ENCODE measurements at places on chromosomes 12 and 14.
A peak's percentile ranks its signal among the peaks of the same experiment; 100 is the strongest.

DNA sequence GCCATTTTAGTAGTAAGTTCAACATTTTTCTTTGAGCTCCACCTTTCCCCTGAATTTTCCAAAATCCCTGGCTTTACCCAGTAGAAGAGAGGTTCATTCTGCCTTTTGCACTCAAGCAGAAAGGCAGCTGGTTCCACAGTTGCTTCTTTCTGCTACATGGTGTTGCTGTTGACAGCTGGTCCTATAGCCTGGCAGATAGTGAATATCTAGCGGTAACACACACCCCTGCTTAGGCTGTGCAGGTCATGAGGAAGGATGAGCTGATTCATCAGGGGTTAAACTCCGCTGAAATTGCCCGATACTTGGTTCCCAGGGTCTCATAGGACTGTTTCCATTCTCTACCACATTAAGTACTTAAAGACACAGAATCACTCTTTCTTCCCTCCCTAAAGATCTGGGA, 62.4 kb downstream of the PUS7L start:
- no peak for DNase-seq

DNA sequence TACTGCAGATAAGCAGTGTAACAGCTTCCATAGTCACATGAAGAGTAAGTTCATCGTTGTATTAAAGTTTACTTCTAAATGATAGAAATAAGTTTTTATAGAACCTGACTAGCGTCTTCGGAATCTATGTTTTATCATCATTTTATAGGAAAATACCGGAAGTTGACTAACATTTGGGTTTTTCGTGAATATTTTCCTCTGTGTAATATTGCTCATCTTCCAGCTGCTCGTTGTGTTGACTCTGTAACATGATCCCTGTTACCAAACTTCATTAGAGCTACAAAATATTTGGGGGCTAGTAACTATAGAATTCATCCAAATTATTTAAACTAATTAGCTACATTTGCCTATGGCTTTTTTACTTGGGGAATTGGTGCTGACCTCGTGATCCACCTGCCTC, 37.2 kb downstream of the DDX51 start:
- no peak for DNase-seq

- no peak for DNase-seq
These were observed 9.7 kb downstream of the PNN start for GRCh38 chr14:39184628-39185255.

- peak; percentile 54 for DNase-seq
These were observed 14.6 kb upstream of the NUDT14 start for GRCh38 chr14:105195522-105196264.

DNA sequence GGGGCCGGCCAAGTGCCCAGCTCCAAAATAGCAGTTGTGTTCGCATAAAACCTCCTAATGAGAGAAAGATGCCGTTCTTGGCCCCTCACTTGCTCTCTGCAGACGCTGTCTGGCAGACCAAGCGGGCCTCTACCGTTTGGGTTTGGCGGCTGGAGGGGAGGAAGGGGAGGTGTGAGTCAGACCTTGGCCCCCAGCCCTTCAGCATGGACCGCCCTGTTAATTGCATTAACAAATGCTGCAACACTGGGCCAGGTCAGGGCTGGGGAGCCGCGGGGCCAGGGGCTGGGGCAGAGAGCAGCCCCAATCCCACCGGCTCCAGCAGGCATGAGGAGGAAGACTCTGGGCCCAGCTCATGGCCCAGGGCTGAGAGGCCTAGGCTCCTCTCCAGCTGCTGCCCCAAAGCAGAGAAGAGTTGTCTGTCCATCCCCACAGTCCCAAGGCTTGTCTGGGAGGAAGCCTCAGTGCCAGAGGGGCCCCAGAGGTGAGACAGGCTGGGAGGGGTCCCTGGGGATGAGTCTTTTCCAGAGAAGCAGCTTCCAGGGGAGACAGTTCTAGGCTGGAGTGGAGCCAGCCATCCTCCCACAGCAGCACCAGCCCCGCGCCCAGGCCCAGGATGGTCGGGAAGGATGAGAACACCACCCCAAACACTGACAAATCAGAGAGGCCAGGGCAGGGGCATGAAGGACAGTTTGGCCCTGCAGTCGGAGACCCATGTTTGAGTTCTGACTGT, 16.9 kb downstream of the LTBP2 start:
- no peak for DNase-seq

GRCh38 chr12:50220363-50220995, 53.3 kb upstream of the CERS5 start:
- DNase-seq, result no peak

DNA sequence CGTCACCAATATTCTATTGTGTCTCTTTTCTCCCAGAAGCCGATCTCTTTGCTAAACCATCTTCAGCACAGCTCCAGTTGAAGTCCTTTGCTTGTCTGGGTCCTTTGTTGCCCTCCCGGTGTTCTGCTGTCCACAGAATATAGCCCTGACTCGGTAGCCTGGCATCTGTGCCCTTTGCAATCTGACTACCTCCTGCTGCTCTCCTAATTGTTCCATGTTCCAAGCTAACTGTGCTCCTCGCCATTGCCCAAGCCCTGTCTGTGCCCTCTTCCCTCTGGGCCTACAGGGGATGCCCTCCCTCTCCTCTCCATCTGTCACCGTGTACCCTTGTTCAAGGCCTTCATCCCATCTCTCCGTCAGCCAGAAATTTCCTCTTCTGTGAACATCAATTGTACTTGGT, 306.3 kb downstream of the APAF1 start:
- DNase-seq, result no peak

- DNase-seq, result no peak
These were observed 241.3 kb downstream of the GRIN2B start for GRCh38 chr12:13740149-13740545.

DNA sequence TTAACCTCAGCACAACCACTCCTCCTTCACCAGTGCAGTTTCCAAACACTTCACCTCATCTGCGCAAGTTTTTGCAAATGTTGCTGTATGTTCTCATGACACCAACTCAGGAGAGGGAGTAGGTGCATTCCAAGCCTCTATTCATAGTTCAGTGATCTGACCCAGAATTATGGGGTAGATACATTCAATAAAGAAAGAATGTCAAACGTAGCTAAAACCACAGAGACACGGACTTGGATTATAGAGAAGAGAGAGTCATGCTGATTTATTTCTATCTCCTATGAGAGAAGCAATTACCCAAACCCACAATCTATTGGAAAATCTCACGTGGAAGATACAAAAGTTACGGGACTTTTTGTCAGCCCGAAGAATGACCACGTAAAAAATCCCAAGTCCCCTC, 1006.0 kb upstream of the TMEM132C start:
- DNase-seq, result no peak

DNA sequence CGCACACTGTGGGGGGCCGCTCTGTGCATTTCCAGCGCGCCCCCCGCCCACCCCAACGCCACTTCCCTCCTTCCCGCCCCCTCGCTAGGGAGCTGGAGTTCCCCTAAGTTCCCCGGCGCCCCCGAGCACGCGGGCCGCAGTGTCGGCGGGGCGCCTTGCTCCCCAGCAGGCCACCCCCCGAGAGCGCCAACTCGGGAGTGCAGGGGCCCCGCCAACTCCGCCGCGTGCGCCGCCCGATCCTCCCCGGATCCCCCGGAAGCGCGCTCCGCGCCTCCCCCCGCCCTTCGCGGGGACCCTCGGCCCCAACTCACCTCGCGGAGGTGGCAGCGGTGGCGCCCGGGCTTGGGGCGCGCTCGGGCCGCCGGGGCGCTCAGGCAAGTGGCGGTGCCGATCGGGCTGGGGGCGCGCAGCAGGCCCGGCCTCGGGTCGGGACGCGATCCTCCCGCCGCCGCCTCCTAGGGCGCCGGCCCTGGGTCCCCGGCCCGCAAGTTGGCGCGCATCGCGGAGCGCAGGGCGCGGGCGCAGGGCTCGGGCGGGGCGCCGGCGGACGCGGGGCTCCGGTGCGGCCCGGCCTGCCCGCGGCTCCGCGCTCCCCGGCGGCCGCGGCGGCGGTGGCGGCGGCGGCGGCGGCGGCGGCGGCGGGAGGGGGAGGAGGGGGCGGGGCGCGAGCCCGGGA, at the start of gene NCOR2:
TSS of gene NCOR2 (minus strand) at position 616 of the 676 bp plus-strand sequence. CDS start 72,361 bp downstream, outside the sequence.
- DNase-seq, result peak; percentile 49

- DNase-seq, result no peak
These were observed 48.4 kb downstream of the ETV6 start for GRCh38 chr12:11697670-11698387.

GRCh38 chr12:12776261-12776660, 9.2 kb upstream of the APOLD1 start:
- DNase-seq, result no peak

DNA sequence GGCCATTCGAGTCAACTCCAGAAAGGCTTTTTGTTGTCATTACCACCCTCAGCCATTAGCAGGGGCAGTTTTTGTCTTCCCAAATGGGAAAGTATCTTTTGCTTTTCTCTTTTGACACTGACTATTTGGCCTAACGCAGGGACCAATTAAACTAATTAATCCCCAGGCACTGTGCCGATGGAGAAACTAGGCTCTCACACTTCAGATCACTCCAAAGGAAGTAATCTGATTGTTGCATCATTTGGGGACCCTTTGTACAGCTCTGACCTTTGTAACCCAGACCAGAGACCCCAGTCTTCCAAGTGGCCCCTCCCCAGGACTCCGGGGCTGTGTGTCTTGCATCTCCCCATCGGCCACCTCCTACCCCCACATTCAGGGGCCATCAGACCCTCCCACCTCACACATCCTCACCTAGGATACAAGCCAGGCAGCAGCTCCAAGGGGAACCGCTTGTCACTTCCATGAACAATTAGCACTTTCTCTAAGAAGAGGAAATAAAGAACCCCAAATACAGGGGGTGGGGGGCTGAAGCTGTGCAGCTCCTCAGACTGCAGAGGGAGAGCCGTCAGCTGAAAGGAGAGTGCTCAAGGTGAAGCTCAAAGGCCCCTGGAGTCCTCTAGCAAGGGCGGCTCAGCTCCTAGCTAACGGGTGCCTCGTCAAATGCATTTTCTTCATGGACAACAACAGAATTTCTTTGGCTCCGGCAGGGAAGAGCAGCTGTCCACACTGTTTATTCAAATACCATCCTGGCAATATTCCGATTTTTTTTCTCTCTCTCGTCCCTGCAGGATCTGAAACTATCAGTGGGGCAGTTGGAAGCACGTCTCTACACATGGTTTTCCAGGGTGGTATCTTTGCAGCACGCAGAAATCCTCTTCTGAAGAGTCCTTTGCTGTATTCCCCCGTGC, 64.3 kb upstream of the DIO3 start:
- no peak for DNase-seq

DNA sequence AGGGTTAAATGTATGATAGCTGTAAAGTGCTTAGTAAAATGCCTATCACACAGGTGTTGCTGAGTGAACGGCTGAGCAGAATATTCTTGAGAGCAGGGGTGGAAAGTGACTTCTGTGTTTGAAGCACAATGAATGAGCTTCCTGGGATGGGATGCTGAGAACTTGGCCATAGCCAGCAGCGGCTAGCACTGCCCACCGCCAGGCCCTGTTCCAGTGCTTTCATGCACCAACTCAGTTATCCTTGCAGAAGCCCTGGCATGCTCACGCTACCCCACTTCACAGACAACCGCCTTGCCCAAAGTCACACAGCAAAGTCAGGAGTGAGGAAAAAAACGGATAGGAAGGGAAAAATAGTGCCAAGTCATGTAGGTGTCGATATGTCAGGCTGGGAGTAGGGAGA, 10.9 kb downstream of the DYNC1H1 start:
- DNase-seq, result no peak

DNA sequence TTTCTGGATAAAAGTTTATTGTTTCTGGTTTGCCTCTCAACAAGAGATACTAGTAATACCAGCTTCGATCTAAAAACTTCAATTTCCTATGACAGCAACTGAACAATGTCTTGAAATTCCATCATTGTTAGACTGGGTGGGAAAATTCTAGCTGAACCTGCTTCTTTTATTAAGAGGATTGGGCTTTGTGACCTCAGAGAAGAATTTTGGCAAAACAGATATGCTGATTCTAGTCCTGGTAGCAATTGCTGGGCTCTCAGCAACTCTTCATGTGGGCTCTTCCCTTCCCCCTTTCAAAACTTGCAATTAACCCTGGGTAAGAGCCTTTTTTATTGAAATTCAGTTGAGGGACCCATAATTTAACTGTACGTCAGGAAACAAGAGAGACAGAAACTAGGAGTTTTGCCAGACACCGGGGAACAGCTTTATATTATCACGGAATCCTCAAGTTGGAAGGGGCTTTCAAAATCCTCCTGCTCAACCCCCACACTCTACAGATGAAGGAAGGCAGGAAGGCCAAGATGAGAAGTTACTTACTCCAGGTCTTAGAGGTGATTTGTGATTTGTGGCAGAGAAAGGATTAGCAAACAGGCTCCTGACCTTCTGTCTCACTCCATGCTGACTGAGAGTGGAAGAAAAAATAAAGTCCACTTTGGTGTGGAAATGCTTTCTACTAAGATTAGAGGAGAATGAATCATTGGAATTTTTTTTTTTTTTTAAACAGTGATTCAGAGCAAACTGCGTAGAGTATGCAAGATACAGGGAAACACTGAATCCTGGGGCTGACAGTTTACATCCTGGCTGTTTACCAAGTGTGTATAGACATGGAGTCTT, 239.0 kb upstream of the ATP2B1 start:
- DNase-seq, result no peak

DNA sequence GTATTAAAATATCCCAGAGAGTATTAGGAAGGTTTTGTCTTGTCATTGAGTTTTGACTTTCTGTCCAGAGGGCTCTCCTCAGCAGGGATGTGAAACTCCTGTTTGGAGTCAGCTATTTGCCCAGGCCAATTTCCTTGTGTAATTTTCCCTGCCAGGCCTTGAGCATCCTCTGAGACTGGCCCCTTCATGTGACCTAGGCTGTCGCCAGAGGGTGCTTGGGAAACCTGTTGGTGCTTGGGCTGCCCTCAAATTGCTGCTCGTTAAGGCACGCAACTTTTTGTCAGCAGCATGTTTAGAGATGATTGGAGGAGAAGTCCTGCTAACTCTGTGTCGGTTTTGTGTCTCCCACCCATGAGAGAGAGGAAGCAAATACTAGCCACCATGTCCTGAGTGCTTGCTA, 39.1 kb downstream of the IQSEC3 start:
- DNase-seq, result no peak

DNA sequence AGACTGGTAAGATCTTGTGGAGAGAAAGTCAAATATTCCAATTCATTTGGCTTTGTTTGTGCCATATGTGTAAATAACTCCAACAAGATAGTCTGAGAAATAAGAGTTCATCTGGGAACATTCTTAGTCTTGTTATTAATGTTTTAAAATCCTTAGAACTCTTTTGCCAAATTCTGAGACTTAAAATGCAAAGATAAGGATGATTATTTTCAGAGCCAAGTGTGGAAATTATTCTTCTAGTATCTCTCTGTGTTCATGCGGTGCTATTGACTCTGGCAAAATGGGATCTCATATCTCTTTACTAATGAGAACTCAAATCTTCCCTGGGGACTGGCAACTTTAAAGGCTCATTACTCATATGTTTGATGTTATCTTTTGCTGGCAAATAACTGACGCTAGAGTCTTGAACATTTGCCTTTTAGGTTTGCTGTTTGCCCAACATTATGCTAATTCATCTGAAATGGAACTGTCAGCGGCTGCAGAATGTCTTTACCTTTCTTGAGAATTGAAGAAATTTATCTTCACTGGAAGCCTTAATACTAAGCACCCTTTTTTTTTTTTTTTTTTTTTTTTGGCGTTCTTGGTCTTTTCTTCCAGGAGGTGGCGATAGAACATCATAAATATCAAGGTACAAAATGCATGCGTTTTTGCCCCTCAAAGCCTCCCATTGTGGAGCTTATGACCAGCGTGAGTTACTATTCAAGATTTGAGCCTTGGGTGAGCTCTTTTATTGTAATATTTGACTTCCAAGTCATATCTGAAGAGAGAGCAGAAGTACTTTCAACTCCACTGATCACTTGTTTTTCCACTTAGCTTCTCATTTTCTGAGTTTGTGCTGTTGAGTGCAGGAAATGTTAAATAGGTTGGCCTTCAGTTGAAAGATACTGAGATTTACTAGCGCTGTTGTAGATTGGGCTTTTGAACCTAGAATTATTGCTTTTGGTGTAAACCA, 86.5 kb downstream of the CAND1 start:
- DNase-seq, result peak; percentile 4

GRCh38 chr12:52622349-52622748, 4.0 kb upstream of the KRT73 start:
- DNase-seq, result no peak

All from CD4-positive, alpha-beta T cell (primary cell).